Kidney (tissue), 22 donors: ENCODE measurements at places on chromosomes 12 and 14. TPM values are rescaled to one million over a fixed set of nuclear protein-coding genes. Genes with fewer than 3 reads are reported as not detected.

DNA sequence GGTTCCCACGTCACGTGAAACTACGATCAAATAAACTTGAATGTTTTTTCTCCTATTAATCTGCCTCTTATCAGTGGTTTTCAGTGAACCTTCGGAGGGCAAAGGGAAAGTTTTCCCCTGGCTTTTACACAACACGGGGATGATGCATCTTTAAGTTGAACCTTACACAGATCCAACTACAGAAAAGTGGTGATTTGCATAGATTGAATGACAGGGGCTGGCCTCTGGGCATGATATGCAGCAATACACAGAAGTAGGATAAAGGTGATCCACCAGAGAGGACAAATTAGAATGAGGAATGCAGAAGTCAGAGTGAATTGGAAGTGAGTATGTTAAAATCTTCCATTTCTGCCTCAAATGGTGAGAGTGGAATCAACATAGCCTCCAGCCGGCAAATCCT is 11.6 kb downstream of the GSG1 start:
- no peak for DNase-seq

DNA sequence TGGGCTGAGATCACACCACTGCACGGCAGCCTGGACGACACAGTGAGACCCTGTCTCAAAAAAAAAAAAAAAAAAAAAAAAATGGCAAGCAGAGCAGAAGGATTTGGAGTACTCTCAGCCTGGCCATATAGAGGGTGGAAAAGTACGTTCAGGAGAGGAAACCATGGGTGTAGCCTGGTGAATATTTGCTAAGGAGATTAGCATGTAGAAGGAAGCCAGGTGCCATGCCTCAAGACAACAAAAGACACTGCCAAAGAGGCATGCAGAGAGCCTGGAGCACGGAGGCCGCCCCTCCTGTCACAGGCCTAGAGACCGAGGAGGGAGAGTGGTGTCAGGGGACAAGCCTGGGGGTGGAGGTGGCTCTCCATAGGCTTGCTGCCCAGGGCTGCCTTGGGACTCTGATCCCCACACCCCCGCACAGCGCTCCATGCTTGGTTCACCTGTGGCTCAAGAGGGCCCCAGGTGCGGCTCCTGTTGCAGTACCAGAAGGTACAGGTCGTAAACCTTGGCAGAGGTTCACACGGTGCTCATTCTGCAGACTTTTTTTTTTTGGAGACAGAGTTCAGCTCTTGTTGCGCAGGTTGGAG is 27.9 kb upstream of the DEGS2 start:
- DNase-seq = no peak

MSI1 gene
- 0.80 TPM for polyA plus RNA-seq

PCED1B gene
- 2.8 TPM for polyA plus RNA-seq

SRRM4 gene
- 0.17 TPM for polyA plus RNA-seq

CLSTN3 gene
- polyA plus RNA-seq = 33.0 TPM

CDC42BPB gene
- polyA plus RNA-seq = 22.5 TPM

RDH12 gene
- 10.0 TPM for polyA plus RNA-seq
